ENCODE measurements at places on chromosomes 1 and 21.

- DNase-seq, result peak; percentile 61
- H3K4me3 ChIP-seq, result no peak overlapping the region
- no peaks in the 10 kb centered on the region for H3K36me3 ChIP-seq
- H3K27ac ChIP-seq, result no peak overlapping the region
- H3K27me3 ChIP-seq, result no peaks in the 10 kb centered on the region
Measured at GRCh38 chr1:184633785-184634184, 120.9 kb downstream of the EDEM3 start.

GRCh38 chr1:70914224-70914623 is 133.4 kb downstream of the PTGER3 start:
- H3K36me3 ChIP-seq, result no peaks in the 10 kb centered on the region
- H3K4me1 ChIP-seq, result no peaks in the 10 kb centered on the region
- no peak overlapping the region for H3K27ac ChIP-seq
- no peak overlapping the region for H3K4me3 ChIP-seq
- no peak for DNase-seq
- no peaks in the 10 kb centered on the region for H3K27me3 ChIP-seq

- DNase-seq, result peak; percentile 44
- no peaks in the 10 kb centered on the region for H3K27me3 ChIP-seq
- no peaks in the 10 kb centered on the region for H3K36me3 ChIP-seq
- peaks cover 13% of the 10 kb centered on the region for H3K4me1 ChIP-seq
- no peak overlapping the region for H3K4me3 ChIP-seq
Measured at GRCh38 chr1:157004806-157005205, 40.7 kb downstream of the ARHGEF11 start.

DNA sequence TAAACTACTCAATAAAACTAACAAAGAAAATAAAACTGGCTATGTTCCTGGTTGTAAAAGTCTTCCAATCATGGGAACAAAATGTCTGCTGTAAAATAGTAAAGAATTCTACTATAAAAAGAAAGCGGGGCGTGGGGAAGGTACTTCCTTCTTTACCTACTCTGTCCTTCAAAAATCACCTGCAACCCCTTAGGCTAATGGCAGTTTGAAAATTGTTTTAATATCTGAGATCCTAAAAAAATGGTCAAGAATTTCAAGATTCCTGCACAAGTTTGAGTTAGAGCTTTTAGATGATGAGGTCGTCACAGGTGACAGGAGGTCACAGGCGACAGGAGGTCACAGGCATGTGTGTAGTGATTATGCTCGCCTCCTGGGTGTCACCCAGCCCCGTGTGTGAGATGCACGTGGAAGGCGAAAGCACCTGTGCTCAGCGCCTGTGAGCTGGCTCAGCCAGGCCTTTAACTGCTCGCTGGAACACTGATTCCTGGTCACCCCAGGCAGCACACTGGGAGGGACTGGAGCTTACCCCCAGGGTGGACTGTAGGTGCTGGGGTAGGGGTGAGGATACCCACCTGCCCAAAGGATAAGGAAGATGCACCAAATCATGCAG is 18.6 kb upstream of the TMPRSS2 start:
- H3K27ac ChIP-seq, result no peak overlapping the region
- DNase-seq, result no peak
- H3K4me3 ChIP-seq, result no peak overlapping the region
- no peaks in the 10 kb centered on the region for H3K36me3 ChIP-seq

DNA sequence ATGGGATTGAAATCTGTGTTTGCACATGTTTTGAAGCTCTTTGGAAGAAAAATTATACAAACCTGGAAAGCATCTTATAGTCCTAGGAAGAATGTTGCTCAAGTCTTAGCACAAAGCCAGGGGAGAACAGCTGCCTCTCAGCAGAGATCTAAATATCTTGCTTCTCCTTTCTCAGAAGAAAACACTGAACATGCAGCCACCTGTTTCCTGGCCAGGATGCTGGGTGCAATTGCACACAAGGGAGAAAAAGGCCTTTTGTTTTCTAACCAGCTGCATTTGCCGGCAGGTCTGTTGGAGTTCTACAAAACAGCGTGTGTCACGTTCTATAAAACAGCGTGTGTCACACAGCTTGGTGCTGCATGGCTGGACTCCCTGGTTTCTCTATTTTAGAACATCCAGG is 259.6 kb upstream of the PLD5 start:
- H3K36me3 ChIP-seq, result no peaks in the 10 kb centered on the region
- no peak overlapping the region for H3K27ac ChIP-seq
- no peak for DNase-seq
- H3K27me3 ChIP-seq, result no peaks in the 10 kb centered on the region

All from mesendoderm (in vitro differentiated cells).